ENCODE measurements at places on chromosomes 6 and 20.

GRCh38 chr20:38002422-38002821 is 30.8 kb downstream of the TTI1 start:
- DNase-seq: no peak

- DNase-seq: no peak
Measured at GRCh38 chr6:158503222-158503621, 56.7 kb upstream of the TMEM181 start.

DNA sequence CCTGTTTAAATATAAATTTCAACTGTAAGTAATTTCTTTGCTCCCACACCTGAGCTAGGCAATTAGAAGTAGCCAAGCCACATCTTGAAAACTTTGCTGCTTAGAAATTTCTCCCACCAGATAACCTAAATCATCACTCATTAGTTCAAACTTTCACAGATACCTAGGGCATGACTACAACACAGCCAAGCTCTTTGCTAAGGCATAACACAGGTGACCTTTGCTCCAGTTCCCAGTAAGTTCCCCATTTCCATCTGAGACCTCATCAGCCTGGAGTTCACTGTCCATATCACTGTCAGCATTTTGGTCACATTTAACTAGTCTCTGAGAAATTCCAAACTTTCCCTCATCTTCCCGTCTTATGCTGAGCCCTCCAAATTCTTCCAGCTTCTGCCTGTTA is 79.8 kb upstream of the OPRM1 start:
- no peak for DNase-seq

GRCh38 chr6:144094731-144095133 is 641 bp downstream of the SF3B5 start:
- DNase-seq: no peak

DNA sequence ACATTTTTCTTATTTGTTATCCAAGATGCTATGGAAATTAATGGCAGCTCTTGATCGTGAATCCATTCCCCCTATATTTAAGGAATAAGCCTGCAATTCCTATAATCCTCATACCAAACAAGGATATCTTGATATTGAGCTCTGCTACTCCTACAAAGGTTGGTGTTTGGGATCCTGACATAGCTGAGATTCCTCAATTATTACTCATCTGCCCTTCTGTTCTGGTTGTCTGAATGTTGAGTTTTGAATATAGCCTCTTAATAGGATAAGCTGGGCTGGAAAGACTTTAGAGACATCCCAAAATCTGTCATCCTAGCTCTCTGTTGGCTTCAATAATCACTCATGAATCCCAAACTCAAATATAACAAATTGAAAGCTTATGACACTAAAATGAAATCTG is 49.9 kb downstream of the CLIC5 start:
- no peak for DNase-seq

DNA sequence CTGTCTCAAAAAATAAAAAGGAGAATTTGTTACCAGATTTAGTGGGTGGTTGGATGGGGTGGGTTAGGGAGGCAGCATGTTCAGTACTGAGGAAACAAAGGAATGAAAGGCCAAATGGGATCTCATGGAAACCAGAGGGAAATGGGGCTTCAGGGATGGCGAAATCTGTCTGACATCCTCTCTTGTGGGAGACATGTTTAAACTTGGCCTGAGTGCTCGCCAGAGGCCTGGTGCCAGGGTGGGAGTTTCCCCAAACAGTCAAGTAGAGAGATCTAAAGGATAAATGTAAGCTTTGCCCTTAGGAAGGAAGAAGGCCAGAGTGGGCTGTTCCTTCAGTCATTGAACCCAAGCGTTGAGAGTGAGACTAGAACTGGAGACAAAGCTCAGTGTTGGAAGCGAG is 61.9 kb upstream of the AKIRIN2 start:
- DNase-seq: no peak

DNA sequence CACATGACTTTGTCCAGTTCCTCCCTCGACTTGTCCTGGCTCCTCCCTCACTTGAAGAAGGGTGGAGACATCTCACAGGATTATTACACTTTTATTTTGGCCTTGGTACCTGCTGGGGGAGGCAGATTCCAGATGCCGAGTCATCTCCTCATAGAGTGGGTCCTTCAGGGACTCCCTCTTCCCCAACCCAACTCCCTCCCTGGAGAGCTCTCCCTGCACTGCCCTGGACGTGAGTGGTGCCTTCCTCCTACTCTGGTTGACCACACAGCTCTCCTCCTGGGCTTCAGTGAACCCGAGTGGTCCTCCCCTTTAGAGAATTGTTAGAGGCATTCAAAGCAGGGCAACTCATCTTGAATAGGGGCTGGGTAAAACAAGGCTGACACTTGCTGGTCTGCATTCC is 40.9 kb upstream of the MC3R start:
- DNase-seq: no peak

DNA sequence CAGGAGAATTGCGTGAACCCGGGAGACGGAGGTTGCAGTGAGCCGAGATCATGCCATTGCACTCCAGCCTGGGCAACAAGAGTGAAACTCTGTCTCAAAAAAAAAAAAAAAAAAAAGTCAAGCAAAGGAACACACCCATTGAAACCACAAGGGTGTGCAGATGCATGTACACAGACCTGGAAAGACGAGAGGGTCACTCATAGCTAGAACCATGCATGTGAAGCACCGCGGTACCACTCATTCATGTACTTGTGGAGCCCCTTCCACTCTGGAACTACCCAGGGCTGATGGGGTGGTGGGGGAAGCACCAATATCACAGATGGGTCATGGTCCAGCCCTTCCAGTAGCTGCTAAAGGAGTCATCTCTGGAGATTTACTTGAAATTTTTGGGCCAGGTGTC is 7.4 kb upstream of the TJAP1 start:
- DNase-seq: no peak

DNA sequence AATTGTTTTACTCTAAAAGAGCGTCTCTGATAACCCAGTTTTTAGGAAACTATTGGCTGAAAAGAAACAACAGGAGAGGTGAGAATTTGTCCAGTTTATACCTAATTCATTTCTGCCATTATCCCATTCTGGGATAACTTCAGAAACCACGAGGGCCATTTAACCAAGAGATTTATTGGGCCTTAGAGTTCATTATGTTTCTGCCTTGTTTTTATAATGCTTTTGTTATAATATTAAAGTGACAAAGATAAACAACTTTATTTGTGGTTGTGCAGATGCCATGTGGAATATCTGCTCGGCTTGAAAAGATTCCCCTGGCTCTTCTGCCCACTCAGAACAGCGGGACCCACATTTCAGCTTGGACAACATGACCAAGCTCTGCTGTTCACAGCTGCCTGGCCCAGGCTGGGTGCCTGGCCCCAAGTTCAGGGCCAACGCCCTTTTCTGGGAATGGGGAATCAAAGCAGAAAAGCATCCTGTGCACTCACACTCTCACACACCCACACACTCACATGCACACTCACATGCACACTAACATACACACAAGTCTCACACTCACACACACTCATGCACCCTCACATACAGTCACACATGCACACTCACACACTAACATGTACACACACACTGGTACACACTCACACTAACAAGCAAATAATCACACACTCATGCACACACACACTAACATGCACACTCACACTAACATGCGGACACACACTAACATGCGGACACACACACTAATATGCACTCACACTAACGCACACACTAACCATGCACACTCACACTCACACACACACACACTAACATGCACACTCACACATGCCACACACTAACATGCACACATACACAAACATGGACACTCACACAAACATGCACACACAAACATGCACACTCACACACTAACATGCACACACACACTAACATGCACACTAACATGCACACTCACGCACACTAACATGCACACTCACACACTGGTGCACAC is 86.7 kb upstream of the NEDD9 start:
- no peak for DNase-seq

DNA sequence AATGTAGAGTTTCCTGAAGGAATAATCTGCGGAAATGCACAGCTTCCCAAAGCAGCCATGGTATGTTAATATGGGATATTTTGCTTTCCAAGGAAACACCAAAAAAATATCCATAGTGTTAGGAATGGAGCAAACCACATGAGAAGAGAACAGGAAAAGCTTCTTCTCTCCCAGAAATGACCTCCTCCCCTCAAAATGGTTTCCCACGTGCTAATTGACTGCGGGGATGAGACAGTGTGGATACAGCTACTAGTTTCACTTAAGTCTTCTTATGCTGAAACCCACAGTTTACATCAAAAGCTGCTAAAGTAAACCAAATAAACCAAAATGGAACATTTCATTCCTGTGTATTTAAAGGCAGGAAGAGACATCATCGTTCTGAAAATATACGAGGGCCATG is 69.4 kb downstream of the FYN start:
- DNase-seq: no peak

- no peak for DNase-seq
Measured at GRCh38 chr20:1448081-1448620, 18.5 kb downstream of the NSFL1C start.

GRCh38 chr6:119140196-119141140 is 62.0 kb upstream of the FAM184A start:
- no peak for DNase-seq

DNA sequence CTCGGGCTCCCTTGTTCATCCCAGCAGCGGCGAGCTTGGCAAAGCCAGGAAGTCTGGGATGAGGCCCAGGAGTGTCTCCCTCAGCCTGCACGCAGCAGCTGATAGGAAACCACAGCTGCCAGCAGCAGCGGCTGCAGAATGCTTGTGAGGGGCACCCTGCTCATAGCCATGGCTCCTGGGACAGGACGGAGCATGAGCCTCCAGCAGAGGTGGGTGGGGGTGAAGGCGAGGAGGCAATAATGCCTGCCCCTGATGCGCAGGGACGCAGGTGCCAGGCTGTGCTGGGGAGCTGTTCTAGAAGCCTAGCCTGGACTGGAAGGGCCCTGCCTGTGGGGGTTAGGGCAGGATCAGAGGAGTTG is 157.9 kb downstream of the CD83 start:
- no peak for DNase-seq

DNA sequence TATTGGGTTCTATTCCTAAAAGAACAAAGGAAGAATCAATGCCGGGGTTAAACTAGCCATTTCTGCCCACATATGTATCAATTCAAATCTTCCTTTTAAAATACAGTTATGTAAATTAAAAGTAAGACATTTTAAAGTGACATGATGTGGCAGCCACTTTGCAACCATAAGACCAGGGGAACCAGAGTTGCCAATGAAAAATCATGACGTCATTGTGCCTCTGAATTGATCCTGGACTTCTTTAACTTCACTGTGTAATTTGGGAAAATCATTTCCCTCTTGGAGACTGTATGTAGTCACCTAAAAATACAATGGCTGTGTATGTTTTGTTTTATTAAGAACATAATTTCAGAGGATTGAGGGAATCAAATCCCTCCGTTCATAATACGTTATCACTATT is 42.2 kb downstream of the SLC13A3 start:
- DNase-seq: no peak

DNA sequence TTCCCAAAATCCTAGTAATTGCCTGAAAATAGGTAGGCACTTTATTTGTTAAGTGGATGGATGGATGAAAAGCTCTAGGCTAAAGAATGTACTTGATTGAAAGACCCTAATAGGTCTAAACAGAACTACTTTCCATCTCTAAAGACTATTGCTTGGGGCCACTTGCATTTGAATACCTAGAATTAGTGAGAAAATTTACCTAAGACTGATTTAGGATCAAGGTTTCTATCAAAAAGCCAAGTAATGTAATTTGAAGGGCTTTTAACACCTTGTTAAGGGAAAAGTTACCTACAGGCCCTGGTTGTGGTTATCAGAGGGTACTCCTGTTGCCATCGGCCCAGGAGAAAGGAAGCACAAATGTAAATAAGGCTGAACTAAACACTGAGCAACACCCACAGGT is 580.7 kb downstream of the LMBRD1 start:
- no peak for DNase-seq

- DNase-seq: no peak
Measured at GRCh38 chr6:23659125-23659524, 466.9 kb upstream of the NRSN1 start.

DNA sequence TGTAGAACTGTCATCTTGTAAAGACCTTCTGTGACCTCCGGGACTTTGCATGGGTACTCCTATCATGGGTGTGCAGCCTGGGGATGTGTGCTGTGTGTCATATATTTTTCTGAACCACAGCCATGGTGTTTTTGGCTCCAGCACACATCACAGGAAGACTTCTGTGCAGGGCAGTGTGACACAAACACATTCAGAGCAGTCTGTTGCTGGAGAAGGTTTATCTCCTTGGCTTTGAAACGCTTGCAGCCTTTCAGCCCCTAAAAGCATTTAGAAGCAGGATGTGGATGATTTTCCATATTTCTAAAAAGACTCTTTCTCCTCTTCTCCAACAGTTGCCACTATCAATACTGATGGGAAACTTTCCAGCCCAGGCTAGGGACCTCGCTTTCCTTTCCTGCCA is 221.6 kb upstream of the FOXA2 start:
- DNase-seq: no peak

GRCh38 chr6:39669207-39669972 is 55.8 kb downstream of the KIF6 start:
- no peak for DNase-seq

DNA sequence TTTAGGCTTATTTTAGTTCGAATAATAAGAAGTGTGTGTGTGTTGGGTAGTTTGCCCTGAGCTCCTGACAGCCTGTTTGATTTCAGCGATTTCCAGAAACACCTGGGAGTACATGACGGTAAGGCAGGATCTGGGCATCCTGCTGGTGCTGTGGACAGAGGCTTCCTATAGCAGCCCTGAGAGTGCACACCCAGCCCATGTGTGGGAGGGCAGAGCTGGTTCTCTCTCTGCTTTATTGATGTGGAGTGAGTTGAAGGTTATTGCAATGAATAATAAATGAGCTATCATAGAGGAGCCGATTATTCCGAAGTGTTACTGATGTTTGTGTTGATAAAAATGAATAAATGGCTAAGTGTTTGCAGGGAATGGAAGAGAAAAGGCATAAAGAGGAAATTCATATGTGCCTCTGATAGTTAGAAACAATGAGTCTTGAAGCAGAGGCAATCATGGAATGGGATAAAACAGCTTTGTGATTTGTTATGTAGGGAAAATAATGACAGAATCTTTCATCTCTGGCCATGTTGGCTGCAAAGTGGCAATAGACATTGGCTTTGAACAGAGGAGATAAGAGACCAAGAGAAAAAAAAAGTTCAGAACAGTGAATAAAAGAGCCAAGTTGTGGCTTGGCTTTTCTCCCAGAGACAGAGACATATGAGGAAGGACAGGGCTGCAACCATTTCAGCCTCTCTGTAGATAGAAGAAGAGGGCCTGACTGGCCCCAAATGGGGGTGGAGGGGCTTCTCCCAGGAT is 166.2 kb upstream of the CHD6 start:
- no peak for DNase-seq

All from stimulated activated CD8-positive, alpha-beta memory T cell treated with anti-CD3 and anti-CD28 coated beads, Interleukin-4, amount 100 ng/mL, for 1 hour (primary cell).